ENCODE measurements at places on chromosomes 5 and 9. TPM values are rescaled to one million over a fixed set of nuclear protein-coding genes. Genes with fewer than 3 reads are reported as not detected.

GRCh38 chr9:133786907-133787753 is 49.0 kb upstream of the SARDH start:
- no peak for DNase-seq

GRCh38 chr5:135971701-135972100 is 16.9 kb upstream of the LECT2 start:
- no peak for DNase-seq

DNA sequence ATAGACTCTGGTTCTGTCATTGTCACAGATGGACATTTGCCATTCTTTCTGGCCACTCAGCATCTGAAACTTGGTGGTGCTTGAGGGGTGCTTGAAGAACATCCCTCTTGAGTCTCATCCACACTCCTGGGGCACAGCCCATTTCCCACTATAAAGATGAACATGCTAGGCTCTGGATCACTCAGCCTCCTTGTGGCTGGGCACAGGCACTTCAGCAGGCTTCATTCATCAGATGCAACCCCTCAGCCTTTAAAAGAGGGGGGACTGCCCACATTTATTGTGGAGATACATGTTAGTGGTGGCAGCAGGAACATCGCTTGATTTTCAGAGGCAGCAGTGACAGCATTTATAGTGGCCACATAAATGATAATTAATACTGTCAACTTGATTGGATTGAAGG is 124.7 kb upstream of the NIPBL start:
- no peak for DNase-seq

DNA sequence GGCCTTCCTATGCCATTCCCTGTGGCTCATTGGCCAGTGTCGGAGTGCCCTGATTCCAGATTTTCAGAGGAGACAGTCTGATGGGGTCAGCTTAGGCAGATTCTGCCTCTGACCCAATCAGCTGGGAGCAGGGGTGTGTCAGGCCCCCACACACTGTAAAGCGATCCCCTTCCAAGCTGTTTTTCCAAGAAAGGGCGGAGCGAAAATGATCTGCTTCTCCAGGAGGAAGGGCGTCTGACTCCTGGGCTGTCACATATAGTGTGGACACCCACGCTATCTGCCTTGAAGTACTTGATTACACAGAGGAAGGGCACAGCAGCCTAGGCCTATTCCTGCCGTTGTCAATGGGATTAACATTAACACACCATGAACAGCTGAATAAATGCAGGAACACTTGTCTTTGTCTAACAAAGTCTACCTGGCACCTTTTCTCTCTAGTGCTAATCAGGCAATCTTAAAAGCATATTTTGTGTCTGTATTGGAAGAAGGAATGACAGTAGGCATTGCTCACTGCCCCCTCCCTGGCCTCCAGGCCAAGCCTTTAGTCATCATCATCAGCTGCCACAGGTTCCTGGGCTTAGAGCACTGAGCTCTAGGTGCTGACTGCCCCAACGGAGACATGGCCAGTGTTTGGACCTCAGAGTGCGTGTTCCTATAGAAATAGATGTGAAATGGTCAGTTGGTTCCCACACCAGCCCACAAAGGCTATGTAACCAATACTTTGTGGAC is 218.7 kb downstream of the MELK start:
- no peak for DNase-seq

DNA sequence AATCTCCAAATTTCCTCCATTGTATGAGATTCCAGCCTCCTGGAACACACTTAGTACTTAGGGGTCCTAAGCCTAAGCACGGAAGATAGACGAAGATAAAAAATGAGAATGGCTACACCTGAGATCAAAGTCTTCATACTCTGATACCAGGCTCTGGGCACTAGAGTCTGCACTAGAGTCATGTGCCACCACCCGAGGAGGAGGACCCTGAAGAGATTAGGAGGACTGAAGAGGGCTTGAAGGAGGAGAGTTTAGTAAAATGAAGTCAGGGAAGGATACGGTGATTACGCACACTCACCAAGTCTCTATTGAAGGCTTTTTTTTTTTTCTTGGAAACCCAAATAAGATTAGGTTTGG is 573 bp upstream of the SPATA24 start:
- DNase-seq: no peak

DNA sequence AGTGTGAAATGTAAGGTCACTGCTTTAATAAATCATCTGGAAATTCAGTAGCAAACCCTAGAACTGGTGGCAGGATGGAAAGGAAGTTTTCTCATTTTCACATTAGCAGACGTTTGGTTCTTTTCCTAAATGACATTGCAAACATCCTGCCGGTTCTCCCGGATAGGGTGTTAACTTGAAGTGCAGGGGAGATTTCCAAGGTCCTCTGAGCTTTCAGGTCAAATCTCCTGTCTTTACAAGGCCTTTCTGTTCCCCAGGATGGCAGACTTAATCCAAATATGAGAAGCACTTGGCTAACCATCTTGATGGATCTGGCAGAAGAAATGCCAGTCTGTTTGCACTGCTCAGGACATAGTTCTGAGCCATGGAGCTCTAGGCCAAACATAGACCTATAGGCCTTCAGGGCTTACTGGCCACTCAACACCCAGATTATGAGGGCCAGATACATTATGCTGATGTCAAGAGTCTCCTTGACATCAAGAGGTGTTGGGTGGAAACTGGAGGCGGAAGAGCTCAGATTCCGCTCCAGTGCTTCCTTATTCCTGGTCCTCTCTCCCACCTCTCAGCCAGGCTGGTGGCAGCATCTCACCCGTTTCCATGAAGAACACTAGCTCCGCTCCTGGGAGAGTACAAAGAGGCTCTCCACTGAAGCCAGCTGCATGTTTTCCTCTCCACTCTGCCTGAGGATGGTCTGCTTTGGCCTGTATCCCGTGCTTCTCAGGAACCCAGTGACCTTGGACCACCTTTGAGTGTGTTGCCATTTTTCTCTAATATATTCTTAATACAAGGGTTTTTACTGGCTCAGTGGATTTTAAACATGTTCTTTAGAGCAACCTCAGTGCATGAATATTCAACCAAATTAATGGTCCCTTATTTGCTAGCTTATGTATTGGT is 61.0 kb downstream of the RALGPS1 start:
- DNase-seq: no peak

Gene C9orf50
- not detected for total RNA-seq

Gene NEURL1B
- 22.9 TPM for total RNA-seq

DNA sequence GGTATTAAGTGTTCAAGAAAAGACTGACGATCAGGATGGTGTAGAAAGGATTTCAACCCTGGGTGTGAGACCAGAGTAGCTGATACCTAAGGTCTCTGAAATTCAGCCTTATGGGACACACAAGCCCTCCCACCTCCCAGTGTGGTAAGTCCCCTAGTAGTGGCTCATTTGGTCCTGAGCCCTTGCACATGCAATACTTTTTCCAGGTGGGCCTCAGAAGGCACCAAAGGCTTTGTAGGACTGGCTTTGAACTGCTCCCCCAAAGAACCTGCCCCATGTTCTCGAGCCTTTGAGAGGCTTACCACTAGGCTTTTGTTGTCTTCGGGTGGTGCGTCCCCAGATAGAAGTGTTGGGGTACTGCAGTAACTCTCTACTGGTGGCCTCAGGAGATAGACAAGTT is 803 bp downstream of the GARIN3 start:
- DNase-seq: no peak

Gene SHROOM1
- total RNA-seq: 10.1 TPM

- DNase-seq: no peak
Measured at GRCh38 chr5:140833993-140834392, at the start of gene PCDHA7. TSS of gene PCDHA7 (plus strand) at chr5:140834269. CDS start at chr5:140834384, 115 bp downstream.

Gene GDA
- not detected for total RNA-seq

Gene HBEGF
- 55.7 TPM for total RNA-seq

- no peak for DNase-seq
Measured at GRCh38 chr5:14006823-14007520, 62.5 kb upstream of the DNAH5 start.

Gene LMX1B
- 1.1 TPM for total RNA-seq

DNA sequence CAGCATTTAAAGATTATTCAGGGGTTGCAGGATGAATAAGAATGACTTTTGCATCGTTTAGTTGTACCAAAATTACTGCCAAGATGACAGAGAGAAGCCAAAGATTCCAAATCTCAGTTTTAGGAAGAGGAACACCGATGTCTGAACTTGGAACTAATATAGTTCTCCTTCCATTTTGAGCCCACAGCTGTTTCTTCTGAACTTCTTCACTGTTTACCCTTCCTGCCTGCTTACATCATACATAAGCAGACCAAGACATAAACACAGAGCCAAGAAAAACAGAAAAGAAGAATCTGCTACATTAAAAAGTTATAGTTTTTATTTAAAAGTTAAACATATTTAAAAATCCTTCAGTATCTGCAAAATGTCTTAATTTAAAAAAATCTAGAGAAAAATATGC is 146.9 kb upstream of the RAPGEF1 start:
- no peak for DNase-seq

Gene LYSMD3
- total RNA-seq: 19.9 TPM

DNA sequence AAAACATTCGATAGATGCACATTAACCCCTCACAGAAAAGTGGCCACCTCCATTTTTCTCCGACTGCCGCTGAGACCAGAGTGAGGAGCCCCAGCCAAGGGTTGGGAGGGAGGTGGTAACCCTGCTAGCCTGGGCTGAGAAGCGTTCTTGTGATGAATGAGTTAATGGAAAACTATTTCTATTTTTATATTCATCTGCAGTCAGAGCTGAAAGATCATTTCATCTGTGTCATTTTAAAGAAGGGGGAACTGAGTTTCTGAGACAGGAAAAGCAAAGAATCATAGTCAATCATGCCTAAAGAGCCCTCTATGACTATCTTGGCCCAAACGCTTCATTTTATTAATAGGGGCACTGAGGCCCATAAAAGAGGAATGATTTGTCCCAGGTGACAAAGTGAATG is 229.5 kb downstream of the PAPPA start:
- no peak for DNase-seq

GRCh38 chr5:1324301-1324700 is 20.6 kb downstream of the CLPTM1L start:
- DNase-seq: no peak

DNA sequence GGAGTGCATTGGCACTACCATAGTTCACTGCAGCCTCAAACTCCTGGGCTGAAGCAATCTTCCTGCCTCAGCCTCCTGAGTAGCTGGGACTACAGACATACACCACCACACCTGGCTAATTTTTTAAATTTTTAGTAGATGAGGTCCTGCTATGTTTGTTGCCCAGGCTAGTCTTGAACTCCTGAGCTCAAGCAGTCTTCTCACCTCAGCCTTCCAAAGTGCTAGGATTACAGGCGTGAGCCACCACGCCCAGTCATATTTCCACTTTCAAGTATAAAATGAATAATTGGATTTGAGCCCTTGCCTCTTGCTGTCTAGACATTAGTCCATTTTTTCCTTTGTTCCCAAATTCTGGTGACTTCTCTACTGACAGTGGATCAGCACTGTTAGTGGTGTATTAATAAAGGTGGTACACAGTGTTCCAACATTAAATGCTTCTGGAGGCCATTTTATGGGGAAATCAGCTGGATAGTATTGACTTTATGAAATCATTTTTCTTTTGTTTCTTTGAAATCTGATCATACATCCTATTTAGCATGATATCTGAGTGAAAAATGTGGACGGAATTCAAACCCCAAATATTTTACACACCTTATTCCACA is 15.9 kb downstream of the ATP6V0E1 start:
- DNase-seq: no peak

Gene BHMT2
- 23.6 TPM for total RNA-seq

Gene ENHO
- not detected for total RNA-seq

DNA sequence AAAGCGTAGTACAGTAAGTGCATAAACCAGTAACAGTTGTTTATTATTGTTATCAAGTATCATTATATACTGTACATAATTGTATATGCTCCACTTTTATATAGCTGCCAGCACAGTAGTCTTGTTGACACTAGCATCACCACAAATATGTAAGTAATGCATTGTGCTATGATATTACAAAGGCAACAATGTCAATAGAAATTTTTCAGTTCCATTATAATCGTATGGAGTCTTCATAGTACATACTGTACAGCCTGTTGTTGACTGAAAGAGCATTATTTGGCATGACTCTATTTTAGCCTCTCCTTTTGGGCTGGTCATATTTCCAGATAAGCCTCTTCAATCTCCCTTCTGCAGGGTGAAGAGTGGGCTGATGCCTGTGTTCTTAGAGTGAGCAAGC is 40.4 kb downstream of the CFAP95 start:
- DNase-seq: no peak

DNA sequence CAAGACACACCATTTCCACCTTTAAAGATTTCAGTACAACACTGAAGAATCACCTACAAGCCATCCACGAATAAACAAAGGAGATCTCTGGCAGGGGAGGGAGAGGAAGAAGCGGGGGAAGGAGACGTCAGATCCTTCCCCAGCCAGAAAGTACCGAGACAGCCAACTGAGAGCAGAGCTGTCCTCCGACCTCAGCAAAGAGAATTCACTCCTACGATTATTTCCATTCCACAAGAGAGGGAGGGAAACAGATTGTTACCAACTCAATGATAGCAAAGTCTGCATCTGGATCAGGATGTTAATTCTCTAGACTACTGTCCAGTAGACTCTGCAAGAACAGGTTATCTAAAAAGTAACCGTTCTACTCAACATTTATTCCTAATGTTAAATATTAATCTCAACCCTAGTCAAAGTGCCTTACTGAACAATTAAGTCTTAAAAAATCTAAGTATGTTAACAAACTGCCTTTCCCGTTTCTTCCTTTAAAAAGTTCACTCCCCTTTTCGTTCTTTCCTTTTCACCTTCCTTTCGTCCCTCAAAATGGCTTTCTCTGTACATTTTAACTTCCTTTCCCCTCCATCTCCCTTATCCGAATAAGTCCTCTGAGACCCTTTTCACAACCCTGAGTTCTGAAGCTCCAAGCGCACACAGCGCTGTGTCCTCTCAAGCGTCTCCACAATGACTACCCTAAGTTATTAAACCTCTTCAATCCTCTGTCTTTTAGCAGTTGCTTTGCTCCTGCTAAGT is 1.4 kb downstream of the CHD1 start:
- no peak for DNase-seq

Gene DDX4
- not detected for total RNA-seq

DNA sequence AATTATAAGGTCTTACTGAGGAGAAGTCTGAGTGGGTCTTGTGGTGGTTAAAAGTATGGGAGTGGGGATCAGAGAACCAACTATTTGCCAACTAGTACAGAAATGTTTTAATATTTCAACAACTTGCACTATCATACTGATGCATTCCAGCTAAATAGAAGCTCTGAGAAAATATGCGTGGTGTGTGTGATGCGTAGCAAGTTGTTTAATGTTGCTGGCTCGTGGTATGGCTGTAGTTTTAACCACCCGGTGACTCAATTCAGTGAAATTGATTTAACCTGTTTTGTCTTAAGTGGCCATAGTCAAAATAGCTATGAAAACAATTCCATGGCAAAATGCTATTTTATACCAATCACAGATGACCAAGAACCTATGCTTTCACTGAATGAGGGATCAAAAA is 176.5 kb upstream of the SLC24A2 start:
- DNase-seq: no peak

Gene GARIN3
- total RNA-seq: not detected

- no peak for DNase-seq
Measured at GRCh38 chr9:79116709-79117108, 455.1 kb upstream of the TLE4 start.
